ENCODE measurements at places on chromosomes 3 and 15.

DNA sequence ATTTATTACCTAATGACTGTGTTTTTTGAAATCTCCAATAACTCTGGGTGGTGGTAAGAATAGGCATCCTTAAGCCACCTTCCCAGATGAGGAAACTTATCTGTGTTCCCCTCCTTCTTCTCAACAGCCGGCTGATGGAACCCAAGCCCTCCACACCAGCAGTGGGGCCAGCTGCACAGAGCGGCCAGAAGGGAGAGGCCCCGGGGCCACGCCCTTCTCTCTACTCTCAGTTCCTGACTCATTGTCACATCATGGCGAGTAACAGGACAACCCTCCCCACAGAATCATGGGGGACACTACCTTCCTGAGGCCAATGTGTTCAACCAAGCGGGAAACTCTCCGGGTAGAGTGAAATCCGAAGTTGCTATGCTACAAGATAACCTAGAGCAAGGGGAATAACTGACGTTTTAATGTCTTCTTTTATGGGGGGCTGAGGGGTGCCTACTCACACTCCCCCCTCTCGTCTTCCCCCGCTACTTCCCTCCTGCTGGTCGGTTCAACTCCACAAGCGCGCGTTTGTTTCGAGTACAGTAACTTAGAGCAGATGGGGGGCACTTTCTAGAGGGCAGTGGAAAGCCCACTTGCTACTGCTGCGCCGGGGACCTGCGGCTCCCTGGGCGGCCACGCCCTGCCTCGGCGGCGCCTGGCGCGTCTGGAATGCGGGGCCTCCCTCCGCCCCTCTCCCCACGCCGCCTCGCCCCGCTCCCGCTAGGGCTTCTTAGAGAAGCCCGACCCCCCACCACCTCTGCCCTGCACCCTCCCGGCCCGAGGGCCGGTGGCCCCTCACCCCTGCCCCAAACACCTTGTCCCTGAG, 621 bp downstream of the ANXA2 start:
- peak; percentile 74 for DNase-seq

- DNase-seq, result no peak
Observed at GRCh38 chr15:49212897-49213296, 42.9 kb downstream of the GALK2 start.

DNA sequence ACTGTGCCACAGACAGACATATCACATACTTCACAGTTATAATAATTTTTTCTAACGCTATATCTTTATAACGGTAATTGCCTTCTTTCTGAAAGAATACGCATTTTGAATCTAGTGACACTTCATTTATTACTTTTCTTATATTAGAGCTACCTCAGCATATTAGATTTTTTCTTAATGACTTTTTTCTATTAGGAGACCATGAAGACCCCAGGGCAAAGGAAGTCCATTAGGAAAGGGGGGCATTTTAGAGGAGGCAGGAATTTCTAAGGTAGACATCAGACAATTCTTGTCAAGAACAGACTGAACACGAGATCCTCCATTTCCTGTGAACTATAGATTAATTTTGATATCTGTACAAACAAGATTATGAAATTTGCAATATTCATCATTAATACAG, 90.5 kb upstream of the NSMCE3 start:
- no peak for DNase-seq

- DNase-seq, result no peak
Observed at GRCh38 chr3:119417771-119418512, 45.5 kb downstream of the TMEM39A start.

GRCh38 chr3:112348943-112349342, 16.0 kb downstream of the CD200 start:
- DNase-seq, result no peak

DNA sequence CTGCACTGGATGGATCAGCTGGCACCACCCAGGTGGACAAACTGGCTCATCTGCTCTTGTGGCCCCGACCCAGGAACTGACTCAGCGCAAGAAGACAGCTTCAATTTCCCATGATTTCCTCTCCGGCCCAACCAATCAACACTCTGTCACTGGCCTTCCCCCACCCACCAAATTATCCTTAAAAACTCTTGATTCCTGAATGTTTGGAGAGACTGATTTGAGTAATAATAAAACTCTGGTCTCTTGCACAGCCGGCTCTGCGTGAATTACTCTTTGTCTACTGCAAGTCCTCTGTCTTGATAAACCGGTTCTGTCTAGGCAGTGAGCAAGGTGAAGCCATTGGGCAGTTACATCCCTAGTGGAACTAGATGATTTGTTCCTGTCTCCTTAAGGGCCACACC, 16.1 kb downstream of the BDH1 start:
- no peak for DNase-seq

DNA sequence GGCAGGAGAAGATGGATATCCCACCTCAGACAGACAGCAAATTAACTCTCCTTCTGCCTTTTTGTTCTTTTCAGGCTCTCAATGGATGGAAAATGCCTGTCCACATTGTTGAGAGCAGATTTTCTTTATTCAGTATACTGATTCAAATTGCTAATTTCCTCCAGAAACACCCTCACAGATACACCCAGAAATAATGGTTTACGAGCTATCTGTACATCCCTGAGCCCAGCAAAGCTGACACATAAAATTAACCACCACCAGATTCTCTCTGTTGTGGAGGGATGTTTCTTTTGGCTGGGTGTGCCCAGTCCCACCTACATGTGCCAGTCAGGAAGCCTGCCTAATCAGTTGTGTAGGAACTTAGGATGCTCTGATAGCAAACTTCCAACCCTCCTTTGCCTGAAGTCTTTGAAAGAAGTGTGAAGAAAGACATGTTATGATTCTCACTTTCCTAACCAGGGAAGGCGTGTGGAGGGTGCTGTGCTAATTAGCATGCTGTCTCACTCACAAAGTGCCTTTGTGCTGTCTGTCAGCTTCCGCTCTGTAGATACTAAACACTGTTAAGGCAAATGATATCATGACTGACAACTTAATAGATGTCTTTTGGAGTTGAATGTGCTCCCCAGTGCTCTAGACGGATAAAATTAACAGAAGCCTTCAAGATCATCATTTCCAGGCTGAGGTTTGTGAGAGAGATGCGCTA, 208.5 kb downstream of the CLSTN2 start:
- no peak for DNase-seq

DNA sequence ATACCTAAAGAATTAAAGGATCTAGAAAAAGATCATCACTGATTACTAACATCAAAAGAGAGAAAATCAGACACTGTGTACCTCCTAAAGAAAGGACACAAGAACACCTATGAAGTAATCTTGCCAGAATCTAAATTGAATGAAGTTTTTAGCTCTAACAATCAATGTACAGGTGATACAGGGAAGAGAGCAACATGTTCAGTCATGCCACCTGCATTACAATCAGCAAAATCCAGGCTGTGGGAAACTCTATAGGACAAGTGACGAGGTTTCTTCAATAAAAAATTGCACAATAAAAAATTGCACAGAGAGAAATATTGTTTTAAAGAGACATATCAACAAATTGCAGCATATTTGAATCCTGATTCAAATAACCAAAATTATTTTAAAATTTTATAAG, 93.3 kb downstream of the SEMA5B start:
- DNase-seq, result no peak

DNA sequence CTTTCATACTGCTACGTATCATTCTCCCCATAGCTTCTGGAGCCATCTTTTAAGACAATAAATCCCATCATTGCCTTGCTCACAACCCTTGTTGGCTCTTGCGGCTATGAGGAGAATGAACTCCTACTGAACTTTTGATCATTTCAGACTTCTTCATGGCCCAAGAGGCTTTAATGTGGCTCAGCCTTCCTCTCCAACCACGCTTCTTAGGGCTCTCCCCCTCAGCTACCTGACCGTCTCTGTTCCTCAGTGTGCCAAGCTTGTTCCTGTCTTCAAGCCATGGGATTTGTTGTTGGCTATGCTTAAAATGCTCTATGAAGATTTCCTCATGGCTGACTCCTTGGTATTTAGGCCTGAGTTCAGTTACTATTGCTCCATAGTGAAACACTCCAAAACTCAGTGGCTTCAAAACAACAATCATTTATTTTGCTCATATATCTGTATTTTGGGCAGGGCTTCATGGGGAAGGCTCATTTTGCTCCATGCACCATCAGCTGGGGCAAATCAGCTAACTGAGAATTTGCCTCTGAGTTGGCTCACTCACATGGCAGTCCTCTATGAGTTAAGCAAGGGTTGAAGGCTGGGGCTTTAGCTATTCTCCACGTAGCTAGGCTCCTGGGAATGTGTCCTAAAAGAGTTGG, 47.5 kb downstream of the FOXL2 start:
- no peak for DNase-seq

GRCh38 chr15:63818191-63818590, 15.6 kb downstream of the HERC1 start:
- no peak for DNase-seq

GRCh38 chr3:160379628-160380214, 19.3 kb downstream of the IFT80 start:
- no peak for DNase-seq

GRCh38 chr3:143419611-143420010, 300.0 kb downstream of the CHST2 start:
- no peak for DNase-seq

GRCh38 chr15:34240537-34240936, 15.7 kb downstream of the EMC4 start:
- DNase-seq, result no peak

DNA sequence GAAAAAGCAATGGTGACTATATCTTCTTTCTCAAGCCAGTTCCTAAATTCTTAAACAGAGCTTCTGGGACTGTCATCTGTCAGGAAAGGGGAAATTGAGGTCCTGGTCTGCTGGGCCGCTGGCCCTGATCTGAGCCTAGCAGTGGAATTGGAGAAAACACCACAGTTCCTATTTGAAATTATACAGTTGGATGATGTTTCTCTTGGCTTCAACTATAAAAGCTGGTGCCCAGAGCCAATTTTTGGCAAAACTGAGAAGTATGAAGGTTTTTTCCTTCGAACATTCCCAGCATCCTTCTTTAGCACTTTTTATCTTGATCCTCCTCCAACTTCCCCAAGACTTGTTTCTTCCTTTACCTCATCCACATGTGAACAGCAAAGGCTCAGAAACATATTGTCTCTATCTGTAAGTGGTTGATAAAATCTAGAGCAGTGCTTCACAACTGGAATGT, 83.9 kb downstream of the CD47 start:
- peak; percentile 68 for DNase-seq
